ENCODE measurements at places on chromosomes 7 and 10.

- no peak for DNase-seq
Observed at GRCh38 chr10:127145173-127145572, 51.2 kb downstream of the INSYN2A start.

GRCh38 chr10:95278061-95278988 lies 12.5 kb downstream of the PDLIM1 start:
- DNase-seq, result no peak

GRCh38 chr7:29478226-29478625 lies 85.4 kb upstream of the PRR15 start:
- DNase-seq, result no peak

GRCh38 chr10:132273966-132274365 lies 33.8 kb downstream of the STK32C start:
- DNase-seq, result no peak

GRCh38 chr10:52409928-52410327 lies 95.8 kb downstream of the DKK1 start:
- no peak for DNase-seq

DNA sequence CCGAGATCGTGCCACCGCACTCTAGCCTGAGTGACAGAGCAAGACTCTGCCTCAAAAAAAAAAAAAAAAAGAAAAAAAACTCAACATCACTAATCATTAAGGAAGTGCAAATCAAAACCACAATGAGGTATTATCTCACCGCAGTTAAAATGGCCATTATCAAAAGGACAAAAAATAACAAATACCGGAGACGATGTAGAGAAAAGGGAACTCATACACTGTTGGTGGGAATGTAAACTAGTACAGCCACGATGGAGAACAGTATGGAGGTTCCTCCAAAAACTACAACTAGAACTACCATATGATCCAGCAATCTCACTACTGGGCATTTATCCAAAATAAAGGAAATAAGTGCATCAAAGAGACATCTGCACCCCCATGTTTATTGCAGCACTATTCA lies 24.3 kb downstream of the GRK5 start:
- no peak for DNase-seq

- DNase-seq, result no peak
Observed at GRCh38 chr10:7301006-7301778, 109.6 kb downstream of the SFMBT2 start.

GRCh38 chr10:76548716-76549115 lies 1088.9 kb downstream of the KCNMA1 start:
- no peak for DNase-seq

DNA sequence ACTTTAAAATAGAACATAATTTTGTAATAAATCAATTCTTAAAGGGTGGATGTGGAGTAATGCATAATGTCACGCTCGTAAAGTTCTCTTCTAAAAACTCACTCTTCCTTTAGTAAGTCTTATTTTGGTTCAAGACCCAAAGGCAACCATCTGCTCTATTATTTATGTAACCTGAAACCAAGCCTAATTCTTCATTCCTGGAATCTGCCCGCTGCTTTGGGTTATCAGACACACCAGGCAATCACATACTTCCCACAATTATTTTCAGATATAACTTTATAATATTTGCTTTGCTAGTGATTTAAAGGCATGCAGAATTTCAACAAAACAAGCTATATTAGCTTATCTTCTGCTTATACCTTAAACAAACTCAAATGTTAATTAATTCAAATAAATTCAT lies 39.0 kb downstream of the RAB11FIP2 start:
- no peak for DNase-seq

DNA sequence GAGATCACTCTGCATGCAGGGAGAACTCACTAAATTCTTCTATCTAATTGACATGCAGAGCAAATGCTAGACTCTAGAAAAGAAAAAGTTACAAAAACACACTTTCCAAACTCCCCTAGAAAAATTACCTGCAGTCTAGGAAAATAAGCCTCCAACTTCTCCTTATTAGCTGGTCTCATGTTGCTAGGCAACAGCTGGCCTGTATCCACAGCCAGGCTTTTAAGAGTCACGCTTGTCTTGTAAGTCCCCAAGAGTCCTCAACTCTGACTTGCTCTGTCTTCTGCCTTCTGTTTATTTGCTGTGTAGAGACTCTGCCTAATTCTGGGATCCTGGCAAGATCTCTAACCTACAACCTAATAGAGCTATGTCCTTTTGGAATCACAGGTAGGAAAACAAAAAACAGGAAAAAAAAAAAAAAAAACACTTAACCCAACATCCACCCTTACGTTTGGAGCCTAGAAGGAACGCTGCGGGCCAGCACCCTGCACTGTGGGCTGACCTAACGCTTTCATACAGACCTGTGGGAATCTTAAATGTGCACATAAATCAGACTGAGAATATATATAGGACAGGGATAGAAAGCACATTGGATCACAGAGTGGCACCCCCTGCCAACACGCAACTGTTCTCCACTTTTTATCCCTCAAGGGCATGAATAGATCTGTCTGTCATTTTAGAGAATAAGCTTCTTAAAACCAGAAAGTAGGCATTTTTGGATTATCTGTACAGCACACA lies 117.0 kb upstream of the PTPRZ1 start:
- no peak for DNase-seq

DNA sequence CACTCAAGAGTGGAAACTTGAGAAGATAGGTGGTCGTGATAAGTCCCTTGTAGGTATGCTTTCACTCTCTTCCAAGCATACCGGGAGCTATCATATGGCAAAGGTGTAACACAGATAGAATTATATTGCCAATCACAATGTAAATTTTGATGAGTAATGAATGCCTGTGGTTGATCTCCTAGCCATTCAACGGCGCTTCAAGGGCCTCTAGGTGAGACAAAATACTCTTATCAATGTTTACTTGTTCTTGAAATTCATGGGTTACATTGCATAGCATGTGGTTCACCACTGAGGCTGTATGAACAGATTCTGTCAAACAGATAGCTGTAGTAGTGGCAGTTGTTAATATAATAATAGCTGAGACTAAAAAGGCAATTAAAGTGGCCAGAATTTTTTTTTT lies 82.4 kb downstream of the THSD7A start:
- DNase-seq, result no peak

DNA sequence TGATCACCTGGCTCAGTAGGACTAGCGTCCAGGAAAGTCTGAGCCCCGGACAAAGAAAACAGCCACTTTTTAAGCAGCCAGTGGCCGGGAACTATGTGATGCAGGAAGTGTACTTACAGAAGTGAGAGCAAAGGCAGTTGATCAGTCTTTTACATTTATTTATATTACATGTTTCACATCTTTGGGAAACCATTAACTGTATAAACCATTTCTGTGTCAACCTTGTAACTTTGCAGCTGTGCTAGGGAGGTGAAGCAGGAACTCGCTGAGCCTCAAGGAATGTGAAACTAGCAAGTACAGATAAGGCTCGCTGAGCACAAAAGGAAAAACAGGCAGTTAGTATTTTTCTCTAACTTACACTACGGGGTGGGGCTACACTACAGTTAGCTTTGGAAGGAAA lies 39.9 kb upstream of the HECW1 start:
- no peak for DNase-seq

DNA sequence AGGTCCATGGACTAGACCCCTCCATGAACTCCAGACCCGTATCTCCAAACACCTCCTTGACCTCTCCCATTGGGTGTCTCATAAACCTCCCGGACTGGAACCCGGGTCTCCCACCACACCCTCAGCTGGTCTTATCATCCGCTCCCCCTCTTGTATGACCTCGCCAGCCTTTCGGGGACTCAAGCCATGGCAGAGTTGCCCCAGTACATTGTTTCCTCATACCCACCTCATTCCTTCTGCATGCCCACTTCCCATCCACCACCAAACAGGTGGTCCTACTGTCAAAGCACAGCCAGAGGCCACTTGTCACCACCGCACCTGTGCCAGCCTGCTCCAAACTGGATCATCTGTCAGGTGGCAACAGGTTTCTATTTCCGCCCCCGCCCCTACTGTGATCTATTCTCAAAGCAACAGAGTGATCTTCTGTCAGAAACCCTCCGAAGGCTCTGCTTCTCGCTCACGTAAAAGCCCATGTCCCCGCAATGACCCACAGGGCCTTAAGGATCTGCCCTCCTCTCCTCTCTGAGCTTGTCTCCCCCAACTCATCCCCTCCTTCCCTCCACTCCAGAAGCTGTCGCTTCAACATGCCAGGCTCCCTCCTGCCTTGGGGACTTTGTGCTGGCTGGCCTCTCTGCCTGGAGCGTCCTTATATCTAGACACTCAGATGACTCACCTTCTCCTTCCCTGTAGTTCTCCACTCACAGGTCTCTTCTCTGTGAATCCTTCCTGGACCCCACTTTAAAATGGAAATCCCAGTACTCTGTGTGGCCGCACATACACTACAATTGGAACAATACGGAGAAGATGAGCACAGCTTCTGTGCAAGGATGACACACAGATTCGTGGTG lies 22.8 kb upstream of the PRKAG2 start:
- no peak for DNase-seq

GRCh38 chr10:42781893-42782445 lies 626 bp upstream of the BMS1 start:
- no peak for DNase-seq

GRCh38 chr10:74557098-74557497 lies 269.3 kb upstream of the KAT6B start:
- DNase-seq, result no peak

DNA sequence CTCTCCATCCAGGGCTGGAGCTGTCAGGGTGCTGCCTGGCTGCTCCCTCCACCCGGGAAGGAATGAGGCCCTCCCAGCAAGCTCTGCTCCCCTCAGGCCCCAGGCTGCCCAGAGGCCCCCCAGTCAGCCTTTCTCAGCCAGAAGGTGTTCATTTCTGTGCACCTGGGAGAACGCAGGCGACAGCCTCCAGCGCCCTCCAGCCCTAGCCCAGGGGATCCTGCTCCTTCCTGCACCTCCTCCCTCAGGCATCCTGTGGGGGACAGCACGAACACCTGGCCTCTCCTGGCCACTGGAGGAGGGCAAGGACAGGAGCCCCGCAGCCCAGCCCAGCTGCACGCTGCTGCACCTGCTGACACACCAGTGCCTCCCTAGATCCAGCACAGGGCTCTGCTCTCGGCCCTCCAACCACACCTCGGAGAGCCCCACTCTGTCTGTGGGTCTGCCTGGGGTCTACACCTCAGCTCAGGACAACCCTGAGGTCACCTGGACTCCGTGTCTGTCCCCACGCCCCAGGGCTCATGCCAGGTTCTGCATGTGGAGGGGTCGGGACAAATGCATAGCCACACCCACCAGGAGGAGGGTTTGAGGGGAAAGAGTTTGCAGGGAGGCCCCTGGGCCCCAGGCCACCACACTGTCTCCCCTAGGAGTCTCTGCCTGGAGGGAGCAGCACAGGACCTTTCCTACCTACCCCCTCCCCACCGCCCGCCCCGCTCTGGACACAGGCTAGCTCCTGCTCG lies 7.4 kb upstream of the PWWP2B start:
- no peak for DNase-seq

GRCh38 chr10:77195101-77195500 lies 442.5 kb downstream of the KCNMA1 start:
- no peak for DNase-seq

DNA sequence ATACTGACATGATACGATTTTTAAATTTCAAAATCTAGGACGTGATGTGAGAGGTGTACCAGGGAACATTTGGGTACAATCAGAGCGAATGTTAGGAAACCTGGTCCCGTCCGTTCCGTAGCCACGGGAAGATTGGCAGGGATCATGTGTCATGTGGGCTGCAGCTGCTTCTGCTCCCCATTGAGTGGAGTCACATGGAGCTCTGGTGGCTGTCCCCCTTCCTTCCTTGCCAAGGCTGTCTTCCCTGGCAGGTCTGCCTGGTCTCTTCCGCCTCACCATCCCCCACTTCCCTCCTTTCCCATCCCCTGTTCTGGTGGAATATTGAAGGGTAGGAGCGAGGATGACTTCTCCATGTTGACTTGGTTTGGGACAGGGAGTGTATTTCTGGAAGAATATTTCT lies 33.8 kb upstream of the FAM180A start:
- no peak for DNase-seq

DNA sequence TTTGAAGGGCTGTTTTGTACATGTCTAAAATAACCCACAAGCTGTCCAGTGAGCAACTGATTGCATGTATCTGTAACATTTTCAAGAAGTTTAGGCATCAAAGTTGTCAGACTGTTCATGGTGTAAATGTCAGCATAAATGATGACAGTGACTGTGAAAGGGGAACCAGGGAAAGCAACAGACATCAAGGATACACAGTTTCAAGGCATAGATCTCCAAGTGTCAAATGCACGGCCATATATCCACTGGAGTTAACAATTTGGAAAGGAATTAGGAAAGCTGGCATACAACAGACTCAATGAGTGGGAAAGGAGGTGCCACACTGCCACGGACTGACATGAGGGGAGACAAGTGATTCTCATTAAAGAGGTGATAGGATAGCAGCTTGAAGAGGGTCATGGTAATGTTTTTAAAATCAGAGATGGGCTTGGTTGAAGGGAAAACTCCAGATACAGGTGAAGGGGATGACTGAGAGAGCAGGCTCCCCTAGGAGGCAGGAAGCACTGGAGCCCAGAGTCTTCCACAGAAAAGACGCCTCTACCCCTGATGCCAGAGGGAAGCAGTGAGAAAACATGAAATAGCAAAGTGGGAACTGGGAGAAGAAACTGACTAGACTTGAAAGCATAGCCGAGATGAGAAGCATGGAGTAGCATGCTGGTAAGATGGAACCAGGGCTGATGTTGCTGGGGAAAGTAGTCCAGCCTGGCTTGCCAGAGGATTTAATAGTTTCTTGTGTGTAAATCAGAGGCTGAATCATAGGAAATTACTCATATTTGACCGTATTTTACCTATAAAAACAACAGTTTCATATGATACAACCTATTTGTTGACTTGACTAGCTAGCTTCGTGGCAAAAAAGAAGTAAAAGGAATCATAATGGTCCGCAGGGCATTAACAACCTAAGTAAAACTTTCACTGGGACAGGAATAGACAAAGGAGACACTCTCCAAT lies 18.6 kb downstream of the NSMCE4A start:
- DNase-seq, result no peak

GRCh38 chr10:60349426-60349825 lies 40.2 kb downstream of the ANK3 start:
- DNase-seq, result no peak

GRCh38 chr10:84548869-84549268 lies 220.5 kb downstream of the CCSER2 start:
- no peak for DNase-seq

- DNase-seq, result no peak
Observed at GRCh38 chr7:1665549-1666316, 4.3 kb upstream of the ELFN1 start.

DNA sequence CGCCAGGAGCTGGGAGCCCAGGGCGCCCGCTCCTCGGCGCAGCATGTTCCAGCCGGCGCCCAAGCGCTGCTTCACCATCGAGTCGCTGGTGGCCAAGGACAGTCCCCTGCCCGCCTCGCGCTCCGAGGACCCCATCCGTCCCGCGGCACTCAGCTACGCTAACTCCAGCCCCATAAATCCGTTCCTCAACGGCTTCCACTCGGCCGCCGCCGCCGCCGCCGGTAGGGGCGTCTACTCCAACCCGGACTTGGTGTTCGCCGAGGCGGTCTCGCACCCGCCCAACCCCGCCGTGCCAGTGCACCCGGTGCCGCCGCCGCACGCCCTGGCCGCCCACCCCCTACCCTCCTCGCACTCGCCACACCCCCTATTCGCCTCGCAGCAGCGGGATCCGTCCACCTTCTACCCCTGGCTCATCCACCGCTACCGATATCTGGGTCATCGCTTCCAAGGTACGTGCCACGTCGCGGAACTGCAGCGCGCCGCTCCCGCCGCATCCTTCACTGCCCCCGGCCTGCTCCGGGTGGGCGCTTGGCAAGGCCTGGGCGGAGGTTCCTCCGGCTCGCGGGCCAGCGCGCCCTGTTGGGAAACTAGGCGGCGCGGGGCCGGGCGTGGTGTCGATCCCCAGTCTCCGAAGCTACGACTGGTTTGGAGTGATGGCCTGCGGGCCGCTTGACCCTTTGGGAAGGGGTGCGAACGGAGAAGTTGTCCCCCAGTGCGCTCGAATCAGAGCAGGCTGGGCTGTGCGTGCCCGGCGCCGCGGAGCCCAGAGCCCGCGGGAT lies 868 bp downstream of the EMX2 start:
- DNase-seq, result no peak
